CD4-positive, alpha-beta T cell treated with Interleukin-4 for 1 hour (primary cell): ENCODE measurements at places on chromosomes 1 and 21.
A peak's percentile ranks its signal among the peaks of the same experiment; 100 is the strongest.

GRCh38 chr1:104987210-104987609, 1237.5 kb downstream of the AMY1C start:
- DNase-seq, result no peak

DNA sequence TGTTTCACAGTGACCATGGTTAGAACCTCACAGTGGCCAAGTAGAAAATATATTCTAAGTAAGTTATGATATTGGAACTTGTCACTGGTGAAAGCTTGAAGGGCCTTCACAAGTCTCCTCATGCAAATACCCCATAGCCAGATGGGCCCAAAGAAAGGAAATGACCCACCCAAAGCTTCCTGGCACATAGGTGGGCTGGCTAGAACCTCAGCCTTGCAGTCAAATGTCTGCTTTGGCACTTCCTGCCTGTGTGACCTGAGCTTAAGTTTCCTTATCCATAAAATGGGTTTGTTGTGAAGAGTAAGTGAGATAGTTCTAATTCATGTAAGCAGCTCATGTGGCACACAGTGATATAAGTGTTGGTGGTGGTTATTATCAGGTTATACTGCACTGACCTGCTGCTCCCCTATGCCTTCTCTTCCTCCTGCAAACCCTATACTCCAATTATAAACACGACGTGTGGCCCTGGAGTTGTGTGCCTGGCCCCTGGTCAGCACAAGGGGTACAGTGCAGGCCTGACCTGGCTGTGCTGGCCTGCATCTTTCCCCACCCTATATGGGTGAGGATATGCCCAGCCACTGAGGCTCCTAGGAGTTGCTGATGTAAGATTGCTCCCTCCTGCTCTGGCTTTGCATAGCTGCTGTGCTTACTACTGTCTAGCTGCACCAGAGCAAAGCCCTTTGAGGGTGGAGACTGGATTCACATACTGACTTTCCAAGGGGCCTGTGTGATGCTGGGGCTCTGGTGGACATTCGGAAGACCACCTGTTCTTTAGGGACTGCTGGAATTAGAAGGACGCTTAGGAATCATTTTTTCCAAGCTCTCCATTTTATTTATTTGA, 4.7 kb upstream of the SLFNL1 start:
- DNase-seq, result no peak

DNA sequence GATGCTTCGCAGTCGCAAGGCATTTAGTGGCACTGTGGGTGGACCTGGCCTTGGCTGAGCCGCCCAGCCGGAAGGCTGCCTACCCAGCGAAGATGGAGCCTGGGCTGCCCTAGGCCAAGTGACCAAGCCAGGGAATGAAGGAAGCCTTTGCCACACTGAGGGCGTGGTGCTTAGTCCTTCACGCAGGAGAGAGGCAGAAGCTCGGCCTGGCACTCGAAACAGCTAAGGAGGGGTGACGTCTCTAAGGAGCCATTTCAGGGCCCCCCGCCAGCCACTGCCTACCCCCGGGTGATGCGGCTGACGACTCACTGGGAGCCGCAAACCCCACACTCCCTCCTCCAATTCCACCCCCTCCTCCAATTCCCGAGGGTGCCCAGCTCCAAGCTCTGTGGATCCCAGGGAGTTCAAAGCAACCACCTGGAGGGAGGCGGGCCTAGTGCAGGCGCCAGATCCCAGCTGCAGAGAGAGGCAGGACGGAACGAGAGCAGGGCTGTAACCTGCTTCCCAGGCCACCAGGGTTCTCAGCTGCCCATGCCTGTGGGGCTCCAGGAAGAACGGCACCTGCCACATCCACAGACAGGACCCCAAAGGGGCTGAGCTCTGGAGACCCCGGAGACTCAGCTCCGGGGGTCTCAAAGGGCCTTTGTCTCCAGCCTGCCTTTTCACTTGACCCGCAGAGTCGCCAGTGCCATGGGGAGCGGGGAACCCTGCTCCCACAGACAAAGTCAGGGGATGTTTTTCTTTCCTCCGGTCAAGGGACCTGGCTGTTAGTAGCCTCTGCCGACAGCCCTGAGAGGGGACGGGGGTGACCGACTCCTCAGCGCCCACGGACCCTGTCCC, 75.8 kb downstream of the ARHGEF16 start:
- no peak for DNase-seq

- DNase-seq, result no peak
Observed at GRCh38 chr1:233620065-233620464, 6.2 kb downstream of the KCNK1 start.

DNA sequence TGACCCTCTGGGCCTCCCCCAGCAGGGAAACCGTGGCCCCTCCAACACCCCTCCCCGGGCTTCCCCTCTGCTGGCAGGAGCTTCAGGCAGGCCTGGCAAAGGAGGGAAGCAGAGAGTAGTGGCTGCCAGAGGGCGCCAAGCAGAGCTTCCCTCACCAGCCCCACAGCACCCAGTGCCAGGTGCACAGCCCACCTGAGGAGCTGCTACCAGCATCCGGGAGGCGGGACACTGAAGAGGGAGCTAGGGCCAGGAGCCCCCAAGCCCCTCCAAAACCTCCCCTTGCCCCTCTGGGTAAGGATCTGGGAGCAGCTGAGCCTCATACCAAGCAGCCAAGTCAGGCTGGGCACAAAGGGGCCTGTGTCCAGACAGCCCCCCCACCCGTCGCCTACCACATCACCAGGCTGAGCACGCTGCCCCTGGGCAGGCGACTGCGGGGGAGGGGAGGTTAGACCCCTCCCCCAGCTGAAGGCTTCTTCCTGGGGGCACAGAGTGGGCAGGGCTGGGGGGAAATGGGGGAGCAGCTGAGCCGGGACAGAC, 19.6 kb downstream of the CCDC24 start:
- no peak for DNase-seq

DNA sequence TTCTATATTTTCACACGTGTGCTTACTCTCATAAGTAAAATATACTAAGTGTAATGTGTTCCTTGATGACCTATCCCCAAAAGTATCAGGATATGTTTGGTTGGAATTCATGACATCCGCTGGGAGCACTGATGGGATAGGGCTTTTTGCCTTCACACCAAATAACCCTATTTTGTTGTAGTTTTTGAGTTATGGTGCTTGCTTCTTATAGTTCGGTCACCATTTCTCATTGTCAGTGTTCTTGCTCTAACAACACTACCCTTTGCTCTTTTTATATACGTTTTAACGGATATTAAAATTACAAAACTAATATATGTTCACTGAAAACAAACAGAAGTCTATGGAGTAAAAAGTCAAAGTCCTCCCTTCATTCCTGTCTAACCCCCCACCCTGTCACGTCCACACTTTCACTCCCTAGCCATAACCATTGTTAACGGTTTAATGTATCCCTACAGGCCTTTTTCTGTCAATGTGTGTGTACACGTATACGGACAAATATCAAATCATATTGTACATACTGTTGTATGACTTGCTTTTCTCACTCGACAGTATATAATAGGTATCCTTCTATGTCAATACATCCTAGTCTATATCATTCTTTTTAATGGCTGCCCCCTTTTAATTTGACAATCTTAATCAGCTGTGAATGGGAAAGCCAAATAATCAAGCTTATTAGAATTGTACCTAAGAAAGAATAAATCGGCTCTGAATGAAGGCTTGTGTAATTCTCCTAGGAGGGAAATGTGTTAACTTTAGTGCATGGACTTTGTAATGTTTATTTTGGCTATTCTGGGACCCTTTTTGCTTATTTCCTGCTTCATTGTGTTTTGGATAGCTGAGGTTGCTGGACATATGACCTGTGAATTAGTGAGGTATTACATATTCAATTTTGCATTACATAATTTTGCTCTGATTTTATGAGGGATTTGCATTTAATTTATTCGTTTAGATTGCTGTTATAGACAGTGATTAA, 3.5 kb upstream of the RNF220 start:
- DNase-seq, result no peak

DNA sequence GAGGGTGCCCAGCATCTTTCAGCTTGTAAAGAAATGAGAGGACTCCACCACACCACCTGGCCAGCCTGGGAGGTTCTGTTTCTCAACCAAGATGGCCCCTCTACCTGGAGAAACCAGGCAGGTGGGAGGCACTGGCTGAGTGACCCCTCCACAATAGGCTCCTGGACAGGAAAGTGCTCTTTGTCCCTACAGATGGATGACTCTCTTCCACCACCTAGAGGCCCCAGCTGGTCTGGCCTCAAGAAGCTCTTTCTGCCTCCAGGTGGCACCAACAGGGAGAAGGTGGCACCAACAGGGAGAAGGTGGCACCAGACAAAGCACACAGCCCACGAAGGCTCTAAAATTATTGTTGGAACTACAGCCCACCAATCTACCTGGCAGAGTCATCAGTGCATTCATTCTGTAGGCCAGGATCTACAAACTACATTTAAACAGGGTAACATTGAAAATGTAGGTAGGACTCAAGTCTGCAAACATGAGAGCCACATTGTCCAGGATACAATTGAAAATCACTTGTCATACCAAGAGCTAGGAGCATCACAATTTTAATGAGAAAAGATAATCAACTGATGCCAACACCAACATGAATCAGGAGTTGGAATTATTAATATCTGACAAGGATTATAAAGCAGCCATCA, 14.4 kb downstream of the TMPRSS3 start:
- DNase-seq, result peak; percentile 36

DNA sequence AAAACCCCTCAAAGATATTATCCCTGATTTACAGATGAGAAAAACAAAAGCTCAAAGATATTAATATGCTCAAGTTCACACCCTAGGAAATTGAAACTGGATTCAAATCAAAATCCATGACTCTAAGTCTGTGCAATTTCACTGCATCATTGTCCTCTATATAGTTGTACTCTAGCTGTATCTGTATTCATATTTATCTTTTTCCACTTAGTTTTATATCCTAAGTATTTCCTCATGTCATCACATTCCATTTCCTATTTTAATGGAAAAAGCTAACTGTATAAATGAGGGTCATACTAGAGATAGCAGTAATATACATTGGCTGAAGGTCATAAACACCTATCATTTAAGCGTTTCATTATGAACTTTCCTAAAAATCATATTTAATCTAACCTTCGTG, 42.2 kb upstream of the RALGPS2 start:
- DNase-seq, result no peak

DNA sequence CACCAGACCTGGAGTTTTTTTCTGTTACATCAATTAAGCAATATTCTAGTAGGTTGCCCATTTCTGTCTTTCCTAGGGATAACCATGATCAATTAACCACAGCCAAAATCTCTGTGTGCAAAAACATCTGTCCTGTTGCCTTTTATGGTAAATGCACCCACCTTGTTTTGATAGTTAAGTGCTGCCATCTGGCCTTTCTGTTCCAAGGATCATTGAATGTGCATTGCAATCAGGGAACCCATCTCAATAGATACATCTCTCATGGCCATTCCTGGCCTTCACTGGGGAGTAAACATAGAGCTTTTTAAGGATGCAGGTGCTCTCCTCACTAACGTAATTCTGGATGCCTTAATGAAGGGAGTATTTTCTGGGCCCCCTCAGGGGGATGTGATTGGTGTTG, 111.8 kb upstream of the KIAA1614 start:
- no peak for DNase-seq

DNA sequence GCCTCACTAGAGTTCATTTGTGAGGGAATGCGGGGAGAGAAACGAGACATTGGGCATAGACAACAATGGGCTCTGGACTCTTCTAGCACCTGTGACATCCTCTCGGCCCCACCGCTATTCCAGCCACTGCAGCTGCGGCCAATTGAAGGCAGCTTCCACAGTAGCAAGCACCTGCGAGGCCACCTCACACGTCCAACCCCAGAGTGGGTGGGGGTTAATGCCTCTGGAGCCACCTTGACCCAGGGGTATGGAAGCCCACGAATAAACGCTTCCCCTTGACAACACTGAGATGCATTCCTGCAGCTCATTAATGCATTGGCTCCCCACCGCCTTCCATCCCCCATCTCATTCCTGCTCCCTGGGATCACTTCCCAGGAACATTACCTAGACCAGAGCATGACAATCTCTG, 104.4 kb downstream of the GLIS1 start:
- no peak for DNase-seq

GRCh38 chr1:174191349-174191862, 32.1 kb downstream of the RABGAP1L start:
- peak; percentile 31 for DNase-seq

GRCh38 chr1:179976970-179977651, 22.5 kb downstream of the CEP350 start:
- DNase-seq, result no peak

DNA sequence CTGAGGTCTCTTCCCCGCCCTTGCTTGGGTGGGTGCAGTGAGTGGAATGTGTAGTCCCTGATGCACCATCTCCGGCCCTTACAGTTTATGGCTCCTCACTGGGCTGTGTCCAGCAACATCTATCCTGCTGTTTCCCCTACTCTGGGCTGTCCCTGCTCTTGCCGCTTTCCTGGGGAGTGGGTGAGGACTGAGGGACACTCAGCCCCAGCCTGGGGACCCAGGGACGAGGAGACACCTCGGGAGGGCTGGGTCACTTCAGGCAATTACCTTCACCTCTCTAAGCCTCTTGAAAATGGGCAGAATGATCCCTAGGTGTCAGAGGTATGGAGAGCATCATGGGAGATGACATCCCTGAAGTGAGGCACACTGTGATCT, 13.6 kb upstream of the LRP8 start:
- no peak for DNase-seq

- DNase-seq, result no peak
Observed at GRCh38 chr1:244065960-244066388, 14.9 kb downstream of the ZBTB18 start.

GRCh38 chr1:195376190-195376589, 1232.0 kb downstream of the KCNT2 start:
- DNase-seq, result no peak

GRCh38 chr1:3265835-3266805, 188.3 kb upstream of the ARHGEF16 start:
- DNase-seq, result no peak

GRCh38 chr1:105608713-105609112, 1447.8 kb upstream of the PRMT6 start:
- DNase-seq, result no peak

DNA sequence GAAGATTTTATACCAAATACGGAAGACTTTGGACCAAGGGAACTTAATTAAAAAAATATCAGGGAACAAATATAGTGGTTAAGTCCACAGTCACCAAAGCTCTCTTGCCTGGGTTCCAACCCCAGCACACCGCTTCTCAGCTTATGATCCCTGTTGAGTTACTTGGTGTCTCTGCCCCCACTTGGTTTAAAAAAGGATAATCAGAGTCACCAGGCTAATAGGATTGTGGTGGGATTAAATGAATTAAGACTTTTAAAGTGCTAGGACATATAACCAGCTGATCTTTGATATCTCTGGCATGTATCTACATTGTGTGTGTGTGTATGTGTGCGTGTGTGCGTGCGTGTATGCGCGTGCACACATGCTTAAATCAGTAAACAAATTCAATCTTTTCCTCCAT, 474.7 kb upstream of the DAB1 start:
- no peak for DNase-seq

GRCh38 chr21:44003307-44003966, 8.7 kb upstream of the TRAPPC10 start:
- no peak for DNase-seq
